ENCODE measurements at places on chromosomes 3 and 15.

DNA sequence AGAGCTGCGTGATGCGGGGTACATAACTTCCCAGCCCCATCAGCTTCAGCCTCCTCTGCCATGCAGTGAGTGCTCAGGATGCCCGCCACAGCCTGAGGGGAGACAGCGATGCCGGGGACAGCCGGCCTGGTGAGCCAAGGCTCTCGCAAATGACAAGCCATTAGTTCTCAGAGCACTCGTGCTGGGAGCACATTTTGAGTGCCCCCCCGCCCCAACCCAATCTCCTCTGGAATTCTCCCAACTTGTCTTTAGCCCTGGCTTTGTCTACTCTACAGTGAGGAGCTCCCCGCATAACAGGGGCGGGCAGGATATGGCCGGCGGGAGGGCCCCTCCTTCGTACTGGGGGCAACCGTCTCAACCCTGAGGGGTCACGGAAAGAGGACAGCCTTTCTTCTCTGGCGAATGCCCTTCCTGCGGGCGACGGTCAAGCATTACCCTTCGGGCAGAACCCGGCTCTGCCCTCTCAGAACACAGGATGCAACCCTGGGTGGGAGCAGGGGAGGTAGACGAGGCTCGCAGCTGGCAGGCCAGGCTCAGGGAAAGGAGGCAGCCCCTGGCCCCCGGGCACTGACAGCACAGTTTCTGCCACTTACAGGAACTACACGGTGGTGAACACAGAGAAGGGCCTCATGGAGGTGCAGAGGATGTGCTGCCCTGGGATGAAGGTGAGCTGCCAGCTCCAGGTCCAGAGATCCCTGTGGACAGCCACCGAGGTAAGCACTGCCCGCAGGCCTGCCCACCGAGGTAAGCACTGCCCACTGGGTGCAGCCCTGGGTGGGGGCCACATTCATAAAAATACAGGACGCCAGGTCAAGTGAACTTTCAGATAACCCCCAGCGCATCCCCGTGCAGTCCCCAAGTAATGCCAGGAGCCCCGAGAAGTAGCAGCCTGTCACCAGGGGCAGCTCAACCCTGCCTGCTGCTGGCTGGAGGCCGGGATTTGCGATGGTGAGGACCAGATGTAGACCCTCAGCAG is 141.7 kb downstream of the LRRK1 start:
- DNase-seq, result no peak

GRCh38 chr15:64694816-64695215 is 80.6 kb downstream of the RBPMS2 start:
- peak; percentile 87 for DNase-seq

DNA sequence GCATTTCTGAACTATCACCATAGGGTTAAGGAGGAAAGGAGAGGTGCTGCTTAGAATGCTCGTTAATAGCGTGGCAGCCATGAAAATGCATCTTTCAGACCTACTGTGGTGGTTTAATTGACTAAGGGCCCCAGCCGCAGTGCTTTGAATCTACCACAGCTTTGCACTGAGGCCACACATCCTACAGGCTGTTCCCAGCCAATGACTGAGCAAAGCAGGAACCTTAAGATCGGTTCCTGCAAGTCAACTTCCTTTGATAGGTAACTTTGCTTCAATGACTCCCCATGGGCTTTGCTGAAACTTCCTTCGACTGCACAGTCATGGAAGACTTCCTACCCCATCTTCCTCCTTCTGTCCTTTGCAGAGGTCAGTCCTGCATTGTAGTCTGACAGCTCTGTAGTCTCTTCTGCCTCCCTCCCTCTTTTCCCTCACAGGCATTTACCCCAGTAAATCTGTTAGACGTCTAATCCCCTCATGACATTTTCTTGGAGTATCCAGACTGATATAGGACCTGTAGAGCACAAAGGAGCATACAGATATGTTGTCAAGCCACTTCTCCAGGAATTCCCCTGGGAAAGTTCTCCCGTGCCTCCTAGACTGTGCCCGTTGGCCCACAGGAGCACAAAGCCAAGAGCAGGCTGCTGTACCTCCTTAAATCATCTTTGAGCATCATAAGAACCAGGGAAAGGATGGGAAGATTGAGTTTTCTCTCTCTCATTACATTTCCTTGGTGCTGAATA is 2.6 kb upstream of the BCL2A1 start:
- DNase-seq, result peak; percentile 46

GRCh38 chr3:152174876-152175527 is 93.7 kb upstream of the MBNL1 start:
- DNase-seq, result no peak

- DNase-seq, result peak; percentile 63
Measured at GRCh38 chr15:85690561-85691231, 104.0 kb downstream of the KLHL25 start.

DNA sequence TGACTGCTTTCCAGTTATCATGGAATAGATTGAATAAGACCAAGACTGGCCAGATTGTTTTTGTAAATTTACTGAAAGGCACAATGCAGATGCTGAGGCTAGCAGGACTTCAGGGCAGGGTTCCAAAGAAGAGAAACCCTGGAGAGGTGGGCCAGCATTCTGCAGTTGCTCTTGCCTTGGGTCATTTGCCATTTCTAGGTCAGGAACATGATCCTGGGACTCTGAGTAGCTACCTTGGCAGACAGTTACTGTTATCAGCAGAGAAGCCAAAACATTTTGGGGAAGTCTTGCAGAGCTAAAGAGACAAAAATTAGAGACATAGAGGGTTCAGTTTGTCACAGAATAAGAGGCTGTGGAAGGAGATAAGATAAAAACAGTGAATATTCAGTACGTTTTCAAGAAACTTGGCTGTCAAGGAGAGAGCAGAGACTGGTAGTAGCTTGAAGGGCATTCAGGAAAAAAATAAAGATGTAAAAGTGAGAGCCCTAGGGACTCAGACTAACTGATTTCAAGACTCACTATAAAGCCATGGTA is 46.8 kb upstream of the MYRIP start:
- no peak for DNase-seq

DNA sequence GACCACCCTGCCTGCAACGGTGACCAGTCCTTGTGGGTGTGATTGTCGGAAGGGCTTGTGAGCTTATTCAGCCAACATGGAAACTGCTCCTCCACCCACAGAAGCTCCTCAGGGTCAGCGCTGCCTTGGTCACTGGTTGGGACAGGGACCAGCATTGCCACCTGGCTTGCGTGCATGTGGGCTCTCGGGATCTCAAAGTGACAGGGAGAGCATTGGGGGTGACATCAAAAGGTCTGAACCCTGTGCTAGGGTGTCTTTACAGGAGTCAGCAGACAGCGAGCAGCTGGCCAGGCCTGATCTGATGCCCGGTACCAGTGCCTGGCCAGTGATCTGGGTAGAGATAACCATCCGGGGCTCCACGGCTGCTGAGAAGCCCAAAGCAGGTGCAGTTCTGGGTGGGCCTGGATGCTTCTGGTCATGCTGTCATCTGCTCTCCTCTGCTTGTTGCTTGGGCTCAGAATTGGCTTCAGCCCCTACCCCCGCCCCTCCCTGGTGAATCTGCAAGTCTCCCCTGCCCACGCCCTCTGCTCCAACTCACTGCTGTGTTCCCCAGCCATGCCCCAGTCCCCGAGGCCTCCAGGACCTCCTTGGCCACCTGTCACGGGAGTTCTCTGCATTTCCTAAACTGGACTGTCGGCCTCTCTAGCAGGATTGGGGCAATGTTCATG is 134.8 kb downstream of the NSMCE3 start:
- DNase-seq, result no peak

GRCh38 chr3:16090024-16090423 is 84.5 kb upstream of the GALNT15 start:
- no peak for DNase-seq

GRCh38 chr3:132554437-132554836 is 42.6 kb upstream of the ACKR4 start:
- no peak for DNase-seq
